ENCODE measurements at places on chromosomes 2 and 18. TPM values are rescaled to one million over a fixed set of nuclear protein-coding genes. Genes with fewer than 3 reads are reported as not detected.

GRCh38 chr2:113060396-113060795, 1.4 kb downstream of the IL36RN start:
- no peak for DNase-seq

DNA sequence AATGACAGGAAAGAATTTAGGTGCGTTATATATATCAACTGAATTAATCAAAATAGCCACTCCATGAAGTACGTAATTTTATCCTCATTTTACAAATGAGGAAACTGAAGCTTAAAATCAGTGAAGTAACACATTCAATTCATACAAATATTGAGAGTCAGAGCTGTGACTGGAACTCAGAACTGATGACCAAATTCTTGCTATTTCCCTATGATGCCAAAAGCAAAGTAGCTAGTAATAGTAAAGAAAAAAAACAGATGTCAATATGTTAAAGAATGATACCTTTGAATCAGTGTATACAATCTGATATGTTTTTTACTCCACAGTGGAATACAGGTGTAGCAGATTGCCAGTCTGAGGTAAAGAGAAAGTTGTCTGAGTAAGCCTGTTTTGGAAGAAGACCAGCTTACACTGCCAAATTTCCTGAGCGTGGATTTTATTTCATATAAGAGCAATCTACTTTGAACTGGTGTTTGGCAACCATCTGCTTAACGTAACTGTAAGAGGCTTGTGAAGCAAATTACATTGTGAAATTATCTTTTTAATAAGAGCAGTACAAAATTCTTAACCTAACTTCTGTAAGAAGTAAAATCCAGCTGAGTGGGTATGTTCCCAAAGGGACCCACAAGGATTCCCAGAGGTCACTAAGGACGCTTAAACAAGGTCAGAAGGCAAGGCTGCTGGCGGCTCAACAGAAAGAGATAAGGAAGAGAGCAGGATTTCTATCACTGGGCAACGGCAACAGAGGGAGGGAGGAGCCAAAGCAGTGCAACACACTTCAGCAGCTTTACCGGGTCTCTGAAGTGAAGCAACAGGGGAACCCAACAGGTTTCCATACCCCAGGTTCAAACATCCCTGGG, 85.6 kb downstream of the IKZF2 start:
- no peak for DNase-seq

DPY30 gene
- total RNA-seq, result 64.1 TPM

DNA sequence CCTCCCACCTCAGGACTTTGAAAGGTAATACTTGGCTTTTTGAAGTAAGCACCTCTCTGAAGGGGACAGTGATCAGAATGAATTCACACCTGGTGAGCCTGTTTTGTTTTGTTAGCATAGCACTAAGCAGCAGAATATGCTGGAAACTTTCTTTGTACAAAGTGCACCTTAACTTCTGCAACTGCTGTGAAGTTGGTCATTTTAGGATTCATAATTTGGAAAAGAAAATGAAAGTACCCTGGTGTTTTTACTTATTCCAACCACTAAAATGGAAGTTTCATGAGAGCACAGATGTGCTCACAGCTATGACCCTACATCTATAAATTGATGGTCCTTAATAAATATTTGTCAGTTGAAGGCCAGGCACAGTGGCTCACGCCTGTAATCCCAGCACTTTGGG, 257.8 kb upstream of the STON1 start:
- no peak for DNase-seq

EGR4 gene
- not detected for total RNA-seq

WNT6 gene
- 1.6 TPM for total RNA-seq

CXCR1 gene
- total RNA-seq, result not detected

CREG2 gene
- total RNA-seq, result 0.17 TPM

DNA sequence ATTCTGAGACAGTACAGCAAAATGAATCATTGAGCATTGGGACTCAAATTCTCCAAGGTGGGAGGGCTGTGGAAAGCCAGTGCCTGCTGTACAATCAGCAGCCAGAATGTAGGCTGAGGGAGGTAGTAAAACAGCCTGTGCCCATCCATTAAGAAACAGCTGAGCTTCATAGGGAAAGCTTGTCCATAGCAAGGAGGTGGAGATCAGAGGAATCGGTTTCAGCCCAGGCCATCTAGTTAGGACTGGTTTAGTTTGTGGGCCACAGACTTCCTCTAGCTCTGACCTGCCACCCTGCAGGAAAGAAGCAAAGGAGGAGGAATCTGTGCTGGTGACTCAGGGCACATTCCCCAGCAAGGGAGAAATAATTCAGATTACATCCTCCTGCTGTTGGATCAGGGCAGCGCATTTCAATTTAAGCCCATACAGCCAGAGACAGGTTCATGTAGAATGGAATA, 333.4 kb downstream of the SETBP1 start:
- DNase-seq, result peak; percentile 68

DNA sequence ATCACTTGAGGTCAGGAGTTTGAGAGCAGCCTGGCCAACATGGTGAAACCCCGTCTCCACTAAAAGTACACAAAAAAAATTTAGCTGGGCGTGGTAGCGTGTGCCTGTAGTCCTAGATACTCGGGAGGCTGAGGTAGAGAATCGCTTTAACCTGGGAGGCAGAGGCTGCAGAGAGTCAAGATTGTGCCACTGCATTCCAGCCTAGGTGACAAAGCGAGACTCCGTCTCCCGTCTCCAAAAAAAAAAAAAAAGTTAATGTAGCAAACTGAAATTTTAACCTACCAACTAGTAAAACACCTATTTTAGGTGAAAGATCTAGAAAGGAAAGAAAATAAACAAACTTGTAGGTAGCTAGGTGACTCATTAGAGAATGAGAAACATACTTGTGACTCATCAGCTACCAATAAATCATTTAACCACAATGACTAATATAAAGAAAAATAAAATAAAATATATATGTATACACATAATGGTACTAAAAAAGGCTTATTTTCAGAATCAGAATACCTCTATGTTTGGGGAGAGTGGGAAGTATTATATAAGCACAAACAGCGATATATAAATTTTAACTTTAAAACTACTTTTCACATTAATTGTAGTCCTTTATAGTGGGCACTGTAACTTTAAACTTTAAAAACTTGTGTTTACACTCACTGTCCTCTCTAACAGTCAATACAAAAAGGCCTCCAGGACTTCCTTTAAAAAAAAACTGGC, 36.6 kb downstream of the DARS1 start:
- DNase-seq, result peak; percentile 55

GRCh38 chr2:42117923-42118753, 51.0 kb upstream of the EML4 start:
- DNase-seq, result no peak

GRCh38 chr18:63180971-63181376, 138.6 kb downstream of the BCL2 start:
- DNase-seq, result no peak

SYT4 gene
- total RNA-seq, result not detected

PCBP1 gene
- 144 TPM for total RNA-seq

TMEM178A gene
- total RNA-seq, result 2.8 TPM

DNA sequence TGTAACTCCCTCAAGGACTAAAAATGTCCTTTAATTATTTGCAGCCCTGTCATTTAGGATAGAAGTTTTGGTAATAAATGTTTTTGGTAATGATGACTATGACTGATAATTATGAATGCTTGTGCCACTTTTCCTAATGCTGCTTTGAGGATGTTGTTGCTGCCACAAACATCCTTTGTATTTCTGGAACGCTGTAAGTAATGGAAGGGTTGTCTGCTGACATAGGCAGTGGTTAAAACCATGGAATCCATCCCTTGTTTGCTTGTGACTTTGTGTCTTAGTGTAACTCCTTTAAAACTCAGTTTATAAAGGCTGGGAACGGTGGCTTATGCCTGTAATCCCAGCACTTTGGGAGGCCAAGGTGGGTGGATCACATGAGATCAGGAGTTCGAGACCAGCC, 19.8 kb upstream of the LPIN2 start:
- no peak for DNase-seq

DNA sequence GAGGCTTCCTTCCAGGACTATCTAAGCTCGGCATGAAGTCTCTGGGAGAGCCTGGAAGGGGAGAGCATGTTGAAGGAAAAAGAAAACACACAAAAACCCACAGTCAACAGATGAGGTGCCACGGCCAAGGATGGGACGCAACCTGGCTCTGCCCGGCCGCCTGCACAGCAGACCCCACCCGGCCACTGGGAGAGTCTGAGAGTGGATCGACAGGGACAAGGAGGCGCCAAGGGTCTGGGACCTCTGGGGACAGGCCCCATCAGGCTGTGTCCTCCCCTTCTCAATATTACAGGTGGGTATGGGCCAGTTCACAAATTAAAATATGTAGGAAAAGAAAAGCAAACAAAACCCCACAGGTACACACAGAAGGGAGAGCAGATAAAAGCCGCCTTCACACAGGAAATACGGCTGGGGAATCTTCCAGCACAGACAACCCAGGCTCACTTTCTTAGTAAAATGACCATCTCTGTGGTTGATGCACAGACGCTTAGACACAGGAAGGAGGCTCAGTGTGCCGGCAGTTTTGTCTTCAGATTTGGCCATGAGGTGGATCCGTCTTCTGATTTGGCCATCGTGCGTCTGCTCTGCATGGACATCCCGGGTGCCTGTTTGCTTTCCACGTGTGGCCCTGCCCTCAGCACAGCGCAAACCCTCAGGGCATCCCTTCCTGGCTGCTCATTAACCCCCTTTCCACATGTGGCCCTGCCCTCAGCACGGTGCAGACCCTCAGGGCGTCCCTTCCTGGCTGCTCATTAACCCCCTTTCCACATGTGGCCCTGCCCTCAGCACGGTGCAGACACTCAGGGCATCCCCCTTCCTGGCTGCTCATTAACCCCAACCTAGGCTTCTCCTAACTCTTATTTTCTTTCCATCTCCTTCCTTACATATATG, 138.4 kb downstream of the EIPR1 start:
- no peak for DNase-seq

DNA sequence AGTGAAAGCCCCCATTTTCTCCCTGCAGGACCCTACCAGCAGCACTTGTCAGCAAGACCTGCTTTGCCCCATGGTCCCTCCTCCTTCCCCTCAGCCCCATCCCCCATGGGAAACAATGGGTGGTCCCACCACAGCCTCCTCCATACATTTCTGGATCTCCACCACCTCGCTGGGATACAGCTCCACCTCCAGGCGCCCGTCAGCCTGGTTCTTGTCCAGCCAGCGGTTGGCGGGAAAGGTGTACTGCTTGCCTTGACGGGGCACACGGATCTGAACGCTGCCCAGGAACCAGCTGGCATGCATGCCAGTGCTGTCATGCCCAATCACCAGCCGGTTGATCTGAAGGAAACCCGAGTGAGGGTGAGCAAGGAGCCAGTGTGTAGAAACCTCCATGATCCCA, 90.9 kb downstream of the LOXHD1 start:
- no peak for DNase-seq

DNA sequence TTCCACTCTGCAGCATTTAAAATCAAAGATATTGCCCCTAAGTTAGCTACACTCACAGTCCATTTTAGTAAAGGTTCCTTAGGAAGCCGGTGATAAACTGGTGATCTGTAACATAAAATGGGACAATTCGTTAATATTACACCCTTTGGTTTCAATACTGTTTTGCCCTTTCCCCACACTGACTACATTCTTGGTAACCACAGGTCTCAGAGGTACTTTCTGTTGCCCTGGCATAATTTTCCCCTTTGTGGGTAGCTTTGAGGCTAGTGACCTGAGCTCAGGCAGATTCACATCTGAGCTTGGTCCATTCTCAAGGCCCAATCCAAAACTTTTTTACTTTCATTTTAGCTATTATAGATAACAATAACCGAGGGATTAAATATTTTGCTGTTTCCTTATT, 32.9 kb upstream of the CSRNP3 start:
- DNase-seq, result no peak

Measured in kidney epithelial cell (primary cell).